Cerebellar cortex (tissue), 1 donor: ENCODE measurements at places on chromosomes 4 and X.

DNA sequence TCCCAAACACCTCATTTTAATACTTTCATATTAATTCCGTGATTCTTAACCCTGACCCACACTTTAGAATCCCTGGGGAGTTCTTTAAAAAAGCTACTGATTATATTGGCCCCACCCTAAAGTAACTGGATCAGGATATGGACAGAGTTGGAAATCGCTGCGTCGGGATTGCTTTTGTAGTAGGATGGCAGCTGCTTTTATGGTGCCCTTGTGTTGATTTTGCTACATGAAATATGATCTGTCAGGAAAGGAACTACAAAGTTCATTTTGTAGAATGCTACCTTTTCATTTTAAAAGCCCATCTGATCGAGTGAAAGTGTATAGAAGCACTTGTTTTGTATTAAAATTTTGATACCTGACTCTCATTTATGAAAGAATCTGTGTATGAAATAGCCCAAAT, 43.6 kb downstream of the TMEM131L start:
- DNase-seq, result no peak

GRCh38 chr4:5933996-5934831, 41.3 kb upstream of the CRMP1 start:
- no peak for DNase-seq

- DNase-seq, result no peak
Observed at GRCh38 chr4:139828966-139829664, 163.5 kb downstream of the MGST2 start.

- no peak for DNase-seq
Observed at GRCh38 chrX:45766981-45767501, 566.4 kb upstream of the DIPK2B start.

DNA sequence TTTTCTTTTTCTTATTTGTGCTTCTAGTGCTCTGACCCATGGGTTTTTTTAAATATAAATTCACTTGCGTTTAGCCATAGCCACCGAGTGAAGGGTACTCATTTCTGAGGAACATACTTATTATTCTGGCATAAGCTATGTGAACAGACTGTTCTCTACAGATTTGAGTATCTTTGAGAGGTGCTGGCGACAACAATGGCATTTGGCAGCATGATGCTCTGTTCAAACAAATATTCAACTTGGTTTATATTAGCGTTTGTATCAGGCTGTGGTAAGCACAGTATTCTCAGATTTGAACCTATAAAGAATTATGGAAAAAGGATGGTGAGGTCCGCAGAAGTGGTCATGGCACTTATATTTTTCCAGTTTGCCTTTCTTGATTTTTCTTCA, 108.7 kb upstream of the LIMCH1 start:
- DNase-seq, result peak; percentile 88

GRCh38 chr4:78945651-78946179, 6.5 kb upstream of the PAQR3 start:
- no peak for DNase-seq

GRCh38 chr4:152805071-152805650, 25.4 kb downstream of the ARFIP1 start:
- no peak for DNase-seq
